CD4-positive, alpha-beta T cell treated with Interferon alpha-2 for 1 hour (primary cell): ENCODE measurements at places on chromosomes 12 and 14.

GRCh38 chr12:18414671-18415070 lies 153.4 kb downstream of the PIK3C2G start:
- DNase-seq: no peak

GRCh38 chr12:65113621-65114035 lies 7.5 kb downstream of the WIF1 start:
- DNase-seq: no peak

GRCh38 chr14:38074081-38074480 lies 133.6 kb upstream of the SSTR1 start:
- DNase-seq: peak; percentile 30

GRCh38 chr12:9039397-9039977 lies 50.1 kb downstream of the KLRG1 start:
- peak; percentile 37 for DNase-seq

DNA sequence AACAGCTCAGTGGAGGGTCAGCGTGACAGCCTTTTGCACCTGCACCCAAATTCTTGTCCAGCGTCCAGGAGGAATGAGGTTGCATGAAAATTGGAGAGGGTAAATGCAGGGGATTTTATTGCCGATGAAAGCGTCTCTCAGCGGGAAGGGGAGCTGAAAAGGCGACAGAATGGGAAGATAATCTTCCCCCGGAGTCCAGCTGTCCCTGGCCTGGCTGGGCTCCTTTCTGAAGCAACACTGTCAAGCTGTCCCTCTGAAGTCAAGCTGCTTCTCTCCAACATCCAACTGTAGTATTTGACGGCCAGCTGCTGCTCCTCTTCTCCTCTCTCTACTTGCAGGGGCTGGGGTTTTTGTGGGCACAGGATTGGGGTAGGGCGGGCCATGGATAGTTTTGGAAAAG lies 32.7 kb downstream of the NOPCHAP1 start:
- no peak for DNase-seq

DNA sequence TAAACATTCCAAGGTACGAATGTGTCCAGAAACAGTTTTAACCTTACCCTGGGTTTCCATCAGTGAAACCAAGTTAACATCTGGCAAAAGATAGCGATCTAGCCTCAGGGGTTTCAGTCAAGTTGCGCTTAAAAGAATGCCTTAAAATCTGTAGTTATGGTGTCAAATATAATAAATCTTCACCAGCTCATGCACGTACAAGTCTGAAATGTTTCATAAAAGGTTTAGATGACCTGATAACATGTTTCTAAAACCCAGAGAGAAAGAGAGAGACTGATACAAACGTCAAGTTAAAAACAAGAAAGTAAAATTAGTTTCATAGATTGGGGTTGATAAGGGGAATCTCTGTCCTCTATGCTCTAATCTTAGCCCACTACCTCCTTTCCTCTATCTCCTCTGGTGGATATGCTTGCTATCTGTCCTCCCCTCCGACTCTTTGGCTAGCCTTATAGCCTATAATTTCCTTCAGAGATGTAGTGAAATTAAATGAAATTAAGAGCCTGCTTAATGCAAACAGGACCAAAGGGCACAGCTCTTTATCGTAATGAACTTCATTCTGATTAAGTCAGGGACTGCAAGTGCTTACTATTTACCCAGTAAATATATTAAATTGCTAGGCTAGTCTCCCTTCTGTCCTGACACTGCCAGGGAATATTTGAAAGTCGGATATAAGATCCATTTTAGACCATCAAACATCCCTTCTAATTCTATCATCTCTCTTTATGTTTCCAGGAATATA lies 18.4 kb upstream of the FOS start:
- peak; percentile 41 for DNase-seq

DNA sequence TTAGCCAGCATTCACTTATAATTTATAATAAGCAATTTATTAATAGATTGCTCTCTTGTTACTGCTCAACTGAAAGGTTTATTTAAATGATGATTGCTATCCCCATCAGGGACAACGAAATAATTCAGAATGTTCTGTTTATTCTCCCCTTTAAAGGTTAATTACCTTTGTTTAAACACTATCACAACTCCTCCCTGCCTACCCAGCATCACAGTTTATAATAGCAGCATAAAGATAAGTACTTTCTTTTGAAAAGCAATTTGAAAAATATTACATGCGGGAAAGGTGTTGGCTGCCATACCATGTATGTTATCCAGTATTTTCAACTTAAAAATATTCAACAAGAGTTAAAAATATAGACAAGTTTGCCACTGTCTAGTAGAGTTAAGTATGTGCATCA lies 30.6 kb downstream of the SCAF11 start:
- DNase-seq: no peak

DNA sequence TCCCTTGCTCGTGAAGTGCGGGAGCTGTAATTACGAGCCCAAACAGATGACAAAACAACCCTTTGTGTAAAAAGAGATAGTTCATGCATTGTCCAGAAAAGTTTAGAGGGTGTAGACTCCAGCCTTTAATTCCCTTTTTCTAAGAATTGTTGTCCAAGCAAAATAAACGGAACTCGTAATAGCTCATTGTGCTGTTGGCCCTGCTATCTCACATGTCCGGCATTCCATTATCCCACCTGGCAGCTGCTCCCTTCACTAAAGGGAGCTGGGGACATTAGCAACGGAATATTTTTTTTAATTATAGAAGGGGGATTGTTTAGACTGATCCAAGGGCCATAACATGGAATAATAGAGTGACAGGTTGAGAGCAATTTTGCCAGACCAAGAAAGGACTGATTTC lies 277.5 kb upstream of the TBX3 start:
- DNase-seq: no peak

GRCh38 chr14:38137005-38137404 lies 70.7 kb upstream of the SSTR1 start:
- DNase-seq: no peak
